ENCODE measurements at places on chromosomes 4 and X.

DNA sequence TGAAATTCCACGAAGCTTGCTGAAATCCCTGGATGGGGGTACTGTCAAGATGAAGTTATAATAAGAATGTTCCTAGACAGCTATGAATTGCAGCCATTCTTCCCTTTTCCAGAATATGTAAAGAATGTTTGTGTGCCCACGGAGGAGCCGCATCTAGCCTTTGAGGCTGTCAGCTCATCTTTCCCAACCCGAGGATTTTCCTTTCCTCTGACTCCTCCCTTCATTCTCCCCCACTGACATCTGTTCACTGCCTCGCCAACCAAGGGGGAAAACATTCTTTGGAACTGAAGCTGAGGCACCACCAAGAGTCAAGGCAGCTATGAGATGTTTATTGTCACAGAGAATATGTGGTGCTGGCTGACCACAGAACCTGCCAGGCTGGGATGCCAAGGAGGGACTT, 8.8 kb downstream of the NHSL2 start:
- DNase-seq = no peak

GRCh38 chrX:12115377-12115776, 22.9 kb upstream of the FRMPD4 start:
- DNase-seq = no peak

GRCh38 chr4:80454556-80454955, 119.0 kb downstream of the CFAP299 start:
- no peak for DNase-seq

GRCh38 chrX:105754286-105754964, 67.9 kb upstream of the NRK start:
- no peak for DNase-seq

DNA sequence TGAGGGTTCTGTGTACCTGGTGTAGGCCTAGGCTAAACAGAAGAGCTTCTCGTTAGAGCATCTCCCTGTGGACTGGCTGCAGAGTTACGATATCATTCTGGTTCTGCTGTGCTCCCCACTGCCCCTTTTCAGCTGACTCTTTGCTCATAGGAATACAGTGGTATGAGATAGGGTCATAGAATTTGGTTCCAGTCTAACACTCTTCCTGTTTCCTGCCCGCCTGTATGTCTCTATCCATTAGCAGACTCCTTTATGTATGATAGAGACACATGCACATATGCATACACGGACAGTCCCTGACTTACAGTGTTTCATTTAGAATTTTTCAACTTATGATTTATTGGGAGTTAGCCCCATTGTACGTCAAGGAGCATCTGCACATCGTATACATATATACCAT, 15.3 kb downstream of the RNF4 start:
- peak; percentile 31 for DNase-seq

DNA sequence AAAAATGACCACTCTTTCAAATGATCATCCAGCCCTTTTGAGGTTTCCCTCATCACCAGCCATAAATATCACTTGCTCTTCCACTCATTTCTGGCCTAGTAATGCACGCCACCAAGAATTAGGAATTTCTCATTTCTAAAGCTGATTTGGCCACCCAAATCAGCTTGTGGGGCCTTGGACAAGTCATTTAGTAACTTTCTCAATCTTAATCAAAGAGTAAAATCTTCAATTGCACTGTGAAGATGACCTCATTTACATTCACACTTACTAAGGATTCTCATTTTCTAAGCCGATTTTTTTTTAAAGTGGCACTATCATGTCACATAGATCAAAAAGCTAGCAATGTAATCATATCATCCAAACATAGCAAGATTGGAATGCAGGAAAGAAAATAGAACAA, 150.0 kb upstream of the HHIP start:
- DNase-seq = no peak

GRCh38 chr4:33107814-33108213, 2387.6 kb downstream of the PCDH7 start:
- DNase-seq = no peak

GRCh38 chr4:15920723-15921591, 17.6 kb downstream of the FGFBP1 start:
- no peak for DNase-seq

DNA sequence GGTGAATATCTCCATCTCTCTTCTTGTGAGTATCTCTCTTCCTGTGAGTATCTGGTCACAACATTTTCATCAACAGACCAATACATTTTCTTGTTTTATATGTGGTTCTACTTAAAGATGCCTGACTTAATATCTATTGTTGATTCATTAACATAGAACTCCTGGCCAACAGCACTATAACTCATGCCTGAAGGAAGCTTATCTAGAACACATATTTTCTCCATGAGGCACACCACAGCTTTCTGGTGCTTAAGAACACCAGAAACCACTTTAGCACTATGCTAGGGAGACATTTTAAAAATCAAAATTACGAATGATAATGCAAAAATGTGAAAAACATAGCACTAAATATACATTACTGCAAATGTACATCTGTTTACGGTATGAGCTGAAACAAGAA, 190.4 kb downstream of the GABRB1 start:
- no peak for DNase-seq

DNA sequence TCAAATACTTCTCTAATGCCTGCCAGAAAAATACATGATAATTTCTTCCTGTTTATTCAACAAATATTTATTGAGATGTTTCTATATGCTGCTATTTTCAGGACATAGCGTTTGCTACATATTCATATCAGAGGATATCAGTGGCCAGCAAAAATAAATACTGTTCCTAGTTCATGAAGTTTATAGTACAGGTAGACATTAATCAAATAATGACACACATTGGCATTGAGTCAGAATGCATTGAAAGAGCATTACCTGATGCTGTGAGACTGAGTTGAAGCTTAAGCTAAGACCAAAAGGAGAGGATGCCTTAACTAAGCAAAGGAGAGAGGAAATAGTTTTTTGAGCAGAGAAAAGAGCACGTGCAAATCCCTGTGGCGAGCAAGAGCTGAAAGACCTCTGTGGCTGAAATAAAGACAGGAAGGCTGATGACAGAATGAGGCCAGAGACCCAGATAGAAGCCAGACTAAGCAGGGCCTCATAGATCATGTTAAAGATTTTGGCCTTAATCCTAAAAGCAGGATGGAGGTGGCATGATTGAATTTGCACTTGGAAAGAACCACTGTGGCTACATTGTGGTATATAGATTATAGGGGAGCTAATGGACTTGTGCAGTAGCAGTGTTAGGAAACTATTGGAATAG, 36.2 kb downstream of the FAM241A start:
- no peak for DNase-seq

- no peak for DNase-seq
Measured at GRCh38 chrX:12065251-12065650, 73.0 kb upstream of the FRMPD4 start.

DNA sequence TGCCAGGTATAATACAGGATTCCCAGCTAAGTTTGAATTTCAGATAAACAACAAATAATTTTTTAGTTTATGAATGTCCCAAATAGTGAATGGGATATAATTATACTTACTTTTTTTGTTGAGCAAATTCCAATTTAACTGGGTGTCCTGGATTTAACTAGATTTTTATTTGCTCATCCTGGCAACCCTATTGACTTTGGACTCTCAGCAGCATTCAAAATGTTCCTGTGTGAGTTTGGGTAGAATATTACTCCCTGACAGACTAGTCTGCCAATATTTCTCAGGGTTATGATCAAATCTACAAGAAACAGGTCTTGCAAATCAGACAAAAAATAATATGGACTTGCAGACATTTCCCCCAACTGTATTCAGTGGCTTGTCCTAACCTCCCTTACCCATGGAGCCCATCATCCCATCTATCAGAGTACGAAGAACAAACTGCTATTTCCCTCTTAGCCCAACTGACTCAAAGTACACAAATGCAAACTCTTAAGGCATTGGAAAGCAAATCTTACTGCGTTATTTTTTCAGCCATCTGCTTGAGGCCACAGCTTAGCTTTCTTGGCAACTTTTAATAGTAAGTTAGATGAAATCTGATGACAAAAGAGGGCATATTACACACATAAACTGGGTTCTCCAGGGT, 20.7 kb downstream of the SETD7 start:
- DNase-seq = no peak

GRCh38 chr4:87838890-87839591, 6.3 kb downstream of the MEPE start:
- DNase-seq = no peak

GRCh38 chrX:108666101-108666500, 70.3 kb downstream of the IRS4 start:
- DNase-seq = no peak

- no peak for DNase-seq
Measured at GRCh38 chr4:124053872-124054538, 657.4 kb downstream of the SPRY1 start.

DNA sequence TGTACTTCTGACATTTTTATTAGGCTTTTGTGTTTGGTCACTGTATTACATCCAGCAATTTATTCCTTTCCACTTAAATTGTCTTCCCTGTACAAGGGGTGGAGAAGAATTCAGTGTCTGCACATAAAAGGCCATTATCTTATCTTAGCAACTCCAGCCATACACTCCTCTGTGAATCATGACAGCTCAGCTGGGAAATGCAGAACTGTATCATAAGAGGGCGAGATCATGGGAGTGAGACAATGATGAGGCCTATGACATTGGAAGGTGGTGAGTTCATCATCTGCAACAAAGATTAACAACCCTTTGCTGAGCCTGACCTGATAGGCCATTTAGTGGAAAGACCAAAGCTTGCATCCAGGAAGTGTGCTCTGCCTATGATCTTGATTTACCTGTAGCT, 33.3 kb downstream of the SLIT2 start:
- DNase-seq = no peak

- DNase-seq = no peak
Measured at GRCh38 chrX:144253356-144253755, 369.5 kb downstream of the UBE2NL start.

- DNase-seq = no peak
Measured at GRCh38 chr4:61200187-61200915, at the start of gene ADGRL3. TSS of gene ADGRL3 (plus strand) at chr4:61200326.

DNA sequence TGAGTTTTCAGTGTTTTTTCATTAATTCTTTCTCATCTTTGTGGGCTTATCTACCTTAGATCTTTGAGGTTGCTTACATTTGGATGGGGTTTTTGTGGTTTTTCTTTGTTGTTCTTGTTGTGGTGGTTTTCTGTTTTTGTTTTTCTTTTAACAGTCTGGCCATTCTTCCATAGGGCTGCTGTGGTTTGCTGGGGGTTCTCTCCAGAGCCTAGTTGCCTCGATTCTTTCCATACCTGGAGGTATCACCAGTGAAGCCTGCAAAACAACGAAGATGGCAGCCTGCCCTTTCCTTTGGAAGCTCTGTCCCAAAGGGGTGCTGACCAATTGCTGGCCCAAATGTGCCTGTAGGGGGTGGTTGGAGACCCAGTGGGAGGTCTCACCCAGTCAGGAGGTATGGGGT, 168.6 kb upstream of the CLNK start:
- no peak for DNase-seq

DNA sequence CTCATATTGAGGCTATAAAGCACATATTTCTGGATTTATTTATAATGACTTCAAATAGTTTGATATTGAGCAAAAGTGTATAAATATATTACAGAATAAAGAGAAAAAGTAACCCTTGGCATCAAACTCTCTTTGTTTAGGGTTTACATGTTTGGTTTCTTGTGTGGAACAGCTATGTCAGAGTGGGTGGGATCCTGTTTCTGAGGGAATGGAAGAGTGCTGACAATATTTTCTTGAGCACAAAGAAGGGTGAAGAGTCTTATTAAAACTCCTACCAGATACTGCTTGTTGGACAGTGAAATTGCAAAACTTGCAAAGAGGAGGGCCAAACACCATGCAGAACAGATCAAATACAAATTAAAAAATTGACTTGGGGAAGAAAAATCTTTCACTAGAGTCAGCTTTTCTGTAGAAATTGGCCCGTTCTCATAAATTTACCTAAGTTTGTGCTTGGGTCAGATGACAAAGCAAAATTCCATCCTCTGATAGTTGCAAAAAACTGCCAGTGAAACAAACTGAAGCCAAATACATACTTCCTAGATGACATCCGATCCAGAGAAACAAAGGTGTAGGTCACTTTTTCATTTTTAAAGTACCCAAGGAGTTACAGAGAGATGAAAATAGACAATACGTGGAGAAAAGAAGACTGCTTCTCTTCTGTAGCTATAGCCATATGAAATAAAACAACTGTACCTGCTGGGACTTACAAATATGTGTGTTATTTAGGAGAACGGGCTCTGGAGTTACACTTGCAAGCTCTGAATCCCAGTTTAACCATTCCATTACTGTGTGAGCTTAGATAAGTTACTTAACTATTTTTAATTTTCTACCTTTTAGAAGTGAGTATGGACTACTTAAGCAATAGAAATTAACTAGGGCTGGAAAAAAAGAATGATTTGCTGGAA, 133.3 kb downstream of the MAML3 start:
- DNase-seq = no peak

- DNase-seq = no peak
Measured at GRCh38 chrX:105126201-105126600, 94.3 kb downstream of the TEX13A start.

DNA sequence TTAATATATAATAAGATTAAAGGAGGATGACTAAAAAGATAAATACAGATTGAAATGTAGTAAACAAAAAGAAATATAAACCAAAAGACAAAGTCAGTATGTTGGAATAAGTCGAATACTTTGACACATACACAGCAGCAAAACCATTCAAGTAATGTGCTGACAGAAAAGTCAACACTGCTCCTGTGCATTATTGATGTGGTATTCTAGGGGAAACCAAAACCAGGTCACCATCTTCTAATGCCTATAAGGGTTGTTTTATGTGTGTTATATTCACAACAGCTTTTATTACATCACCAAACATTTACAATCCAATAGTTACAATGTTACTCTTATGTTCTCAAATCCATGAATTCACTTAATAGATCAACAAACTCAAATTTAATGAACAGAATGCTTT, 111.8 kb upstream of the DKK2 start:
- peak; percentile 21 for DNase-seq

- DNase-seq = peak; percentile 52
Measured at GRCh38 chr4:2932951-2933565, 30.1 kb downstream of the NOP14 start.

DNA sequence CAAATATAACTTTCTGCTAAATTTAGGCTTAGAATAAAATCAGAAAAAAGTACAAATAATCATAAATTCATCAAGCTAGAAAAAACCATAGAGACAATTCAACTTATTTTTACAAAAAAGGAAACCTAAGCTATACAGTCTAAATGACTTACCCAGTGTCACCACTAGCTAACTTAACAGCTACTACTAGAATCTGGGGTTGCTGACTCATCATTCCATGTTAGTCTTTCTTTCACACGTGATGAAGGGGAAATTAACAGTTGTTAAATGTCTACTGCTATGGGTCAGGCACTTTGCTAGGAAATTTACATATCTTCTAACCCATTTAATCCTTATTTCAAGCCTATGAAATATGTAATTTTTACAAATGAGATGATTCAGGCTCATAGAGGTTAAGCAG, 349.3 kb upstream of the GALNT7 start:
- no peak for DNase-seq

GRCh38 chr4:179059396-179059795, 1617.2 kb upstream of the AGA start:
- DNase-seq = no peak

GRCh38 chrX:101391831-101392230, 1.0 kb downstream of the RPL36A start:
- no peak for DNase-seq

Measured in natural killer cell (primary cell).